ENCODE measurements at places on chromosomes 4 and X.

DNA sequence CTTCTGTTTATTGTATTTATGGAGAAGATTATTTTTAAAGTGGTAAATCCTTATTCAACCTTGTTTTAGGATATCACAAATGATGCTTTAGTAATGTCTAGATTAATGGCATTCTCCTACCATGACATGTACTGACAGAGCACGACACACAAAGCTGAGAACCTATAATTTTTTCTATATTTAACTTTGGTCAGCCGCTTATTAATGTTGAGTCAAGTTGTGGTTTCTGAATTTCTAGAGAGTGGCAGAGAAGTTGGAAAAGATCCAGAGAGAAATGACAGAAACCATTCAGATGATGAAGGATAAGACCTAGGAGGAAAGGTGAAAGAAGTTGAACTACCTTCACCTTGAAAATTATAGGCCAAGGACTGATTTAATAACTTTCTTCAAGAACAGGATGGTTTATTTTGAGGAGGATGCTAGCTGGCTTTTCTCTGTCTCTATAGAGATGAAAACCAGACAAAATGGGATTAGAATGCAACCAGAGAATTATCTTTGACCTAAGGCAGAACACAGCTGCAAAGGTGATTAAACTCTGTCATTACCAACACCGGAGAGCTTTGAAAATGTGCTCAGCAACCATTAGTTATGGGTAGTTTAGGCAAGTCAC is 62.6 kb upstream of the TSPAN5 start:
- no peak for DNase-seq

DNA sequence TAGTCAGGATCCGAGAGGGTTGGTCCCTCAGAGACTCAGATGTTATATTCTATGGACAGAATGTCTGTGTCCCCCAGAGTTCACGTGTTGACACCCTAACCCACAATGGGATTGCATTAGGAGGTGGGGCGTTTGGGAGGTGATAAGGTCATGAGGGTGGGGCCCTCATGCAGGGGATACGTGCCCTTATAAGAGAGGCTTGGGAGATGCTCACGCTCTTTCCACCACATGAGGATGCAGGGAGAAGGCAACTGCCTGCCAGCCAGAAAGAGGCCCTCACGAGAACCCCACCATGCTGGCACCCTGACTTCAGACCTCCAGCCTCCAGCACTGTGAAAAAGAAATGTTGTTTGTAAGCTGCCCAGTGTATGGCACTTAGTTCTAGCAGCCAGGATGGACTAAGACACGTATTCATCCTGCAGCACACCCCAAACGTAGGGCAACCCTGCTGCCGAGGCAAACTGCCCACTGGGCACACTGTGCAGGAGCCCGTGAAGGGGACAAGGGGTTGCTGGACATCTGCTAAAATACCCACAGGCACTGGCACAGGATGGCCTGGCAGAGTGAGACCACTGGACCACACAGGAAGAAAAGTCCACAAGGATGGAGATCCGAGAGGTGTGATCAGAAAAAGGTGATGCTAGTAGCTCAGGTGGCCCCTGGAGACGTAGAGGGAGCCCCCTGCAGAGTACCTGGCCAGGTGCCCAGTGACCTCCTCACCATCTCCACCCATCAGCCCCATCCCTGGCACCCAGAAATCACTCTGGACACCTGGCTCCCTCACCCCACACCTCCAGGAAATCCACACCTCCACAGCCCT is 62.7 kb downstream of the HTRA3 start:
- DNase-seq = no peak

DNA sequence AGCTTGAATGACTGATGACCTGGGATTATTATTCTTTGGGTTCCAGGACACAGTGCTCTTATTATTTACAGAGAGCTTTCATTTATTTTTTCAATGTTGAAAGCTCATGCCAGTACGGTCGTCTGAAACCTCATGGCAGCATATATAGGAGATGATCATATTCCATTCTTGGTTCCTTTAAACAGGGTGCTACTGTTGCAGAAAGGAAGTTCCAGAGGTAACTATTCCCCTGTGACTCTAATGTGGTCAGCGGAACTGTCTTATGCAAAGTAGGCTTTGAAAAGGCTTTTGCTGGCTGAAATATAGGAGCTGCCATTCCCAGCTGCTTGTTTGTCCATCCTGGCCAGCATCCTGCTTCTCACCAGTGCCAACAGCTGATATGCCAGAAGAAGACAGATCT is 208.3 kb upstream of the LEF1 start:
- DNase-seq = no peak

GRCh38 chr4:31045724-31046318 is 325.7 kb downstream of the PCDH7 start:
- DNase-seq = no peak

DNA sequence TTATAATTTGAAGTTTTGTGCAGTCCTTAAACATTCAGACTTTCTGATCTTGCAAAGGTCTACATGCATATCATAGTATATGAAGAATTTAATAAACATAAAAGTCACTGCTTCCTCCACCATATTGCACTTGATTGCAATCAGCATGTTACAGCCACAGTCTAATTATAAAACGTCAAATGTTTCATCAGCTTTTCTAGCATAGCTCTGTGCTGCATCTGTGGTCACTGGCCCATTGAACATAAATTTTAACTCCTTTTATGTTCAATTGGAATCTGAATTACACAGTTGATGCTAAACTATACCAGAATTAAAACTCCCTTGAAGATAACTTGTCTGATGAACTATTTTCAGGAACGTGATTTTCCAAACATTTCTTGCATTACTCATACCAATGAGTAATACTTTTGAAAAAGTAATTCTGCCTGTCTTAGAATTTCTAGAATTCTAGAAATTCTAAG is 329.1 kb downstream of the GALNTL6 start:
- no peak for DNase-seq
